ENCODE measurements at places on chromosomes 2 and 18.

DNA sequence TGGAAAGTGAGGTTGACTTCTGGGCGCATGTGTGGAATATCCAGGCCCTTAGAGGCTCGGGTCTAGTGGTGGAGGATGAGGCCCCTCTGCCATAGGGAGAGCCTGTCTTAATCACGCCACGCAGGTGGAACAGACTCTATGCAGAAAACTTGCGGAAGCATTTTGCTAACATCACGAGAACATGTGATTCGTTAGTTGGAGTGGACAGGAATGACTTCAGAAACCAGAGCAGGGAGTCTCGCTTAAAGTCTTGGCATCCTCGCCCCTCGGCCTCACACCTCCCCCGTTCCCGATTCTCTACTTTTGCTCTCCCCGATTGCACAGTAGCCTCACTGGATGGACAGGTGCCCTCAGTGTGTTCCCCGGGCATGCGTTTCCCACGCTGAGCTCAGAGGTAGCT, 333.4 kb downstream of the GBX2 start:
- DNase-seq, result no peak

GRCh38 chr2:224395620-224396390, 6.1 kb downstream of the FAM124B start:
- DNase-seq, result no peak

- no peak for DNase-seq
Observed at GRCh38 chr2:21996339-21996738, 872.6 kb downstream of the TDRD15 start.

DNA sequence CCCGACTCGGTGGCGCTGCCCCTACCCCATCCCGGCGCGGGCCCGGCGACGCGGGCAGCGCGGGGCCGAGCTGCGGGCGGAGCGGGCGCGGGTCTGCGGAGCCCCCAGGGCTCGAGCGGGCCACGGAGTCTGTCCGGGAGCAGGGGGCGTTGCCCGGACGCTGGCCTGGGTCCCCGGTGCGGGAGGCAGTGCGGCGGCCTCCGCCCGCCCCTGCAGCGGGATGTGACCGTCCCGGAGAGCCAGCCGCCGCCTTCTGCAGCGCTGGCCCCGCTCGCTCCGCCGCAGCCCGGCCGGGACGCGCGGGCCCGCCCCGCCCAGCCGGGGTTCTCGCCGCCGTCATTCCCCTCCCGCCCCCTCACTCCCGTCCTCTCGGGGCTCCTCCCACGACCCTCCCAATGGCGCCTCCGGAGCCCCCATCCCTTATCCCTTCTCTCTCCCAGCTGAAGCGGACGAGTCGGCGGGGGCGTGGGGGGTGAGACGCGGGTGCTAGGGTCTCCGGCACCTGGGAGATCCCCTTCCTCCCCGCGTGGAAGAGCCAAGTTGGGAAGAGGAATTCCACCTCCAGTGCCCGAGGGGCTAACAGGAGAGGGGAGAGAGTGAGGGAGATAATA, at the start of gene FNDC4:
TSS of gene FNDC4 (minus strand) at position 257 of the 611 bp plus-strand sequence. CDS start 521 bp downstream, outside the sequence.
- no peak for DNase-seq

GRCh38 chr2:212941361-212941760, 210.1 kb downstream of the IKZF2 start:
- DNase-seq, result no peak

- no peak for DNase-seq
Observed at GRCh38 chr18:47716632-47717185, 213.8 kb downstream of the SMAD2 start.

DNA sequence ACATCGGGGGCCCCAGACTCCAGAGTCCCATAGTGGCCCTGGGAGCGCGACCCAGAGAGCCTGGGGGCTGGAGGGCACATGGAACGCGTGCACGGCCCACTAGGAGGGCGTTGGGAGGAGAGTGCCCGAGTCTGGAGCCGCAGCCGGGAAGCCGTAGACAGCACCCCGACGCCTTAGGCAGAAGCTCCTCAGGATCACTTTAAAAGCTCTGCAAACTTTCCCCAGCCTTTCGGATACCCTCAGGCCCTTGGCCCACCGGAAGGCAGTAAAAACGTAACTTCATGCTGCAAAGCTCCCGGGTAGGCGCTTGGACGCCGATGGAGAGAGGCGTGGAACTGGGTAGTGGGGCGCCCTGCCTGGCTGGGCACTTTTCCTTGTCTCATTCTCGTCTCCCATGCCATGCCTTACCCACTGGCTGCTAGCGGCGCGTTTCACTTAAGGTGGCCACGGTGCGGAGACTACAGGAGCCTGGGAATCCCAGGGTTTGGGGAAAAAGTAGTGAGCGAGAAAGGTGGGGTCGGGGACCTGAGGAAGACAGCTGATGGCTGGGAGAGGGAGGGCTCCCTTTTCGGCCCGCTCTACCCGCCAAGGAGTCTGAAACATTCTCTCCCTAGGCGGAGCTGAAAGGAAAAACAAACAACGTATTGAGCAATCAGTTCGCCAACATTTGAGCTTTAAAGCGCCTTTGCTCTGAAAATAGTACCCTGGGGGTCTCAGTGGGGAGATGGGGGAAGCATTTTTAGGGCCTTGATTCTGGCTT, 141.8 kb downstream of the MEIS1 start:
- DNase-seq, result peak; percentile 42

DNA sequence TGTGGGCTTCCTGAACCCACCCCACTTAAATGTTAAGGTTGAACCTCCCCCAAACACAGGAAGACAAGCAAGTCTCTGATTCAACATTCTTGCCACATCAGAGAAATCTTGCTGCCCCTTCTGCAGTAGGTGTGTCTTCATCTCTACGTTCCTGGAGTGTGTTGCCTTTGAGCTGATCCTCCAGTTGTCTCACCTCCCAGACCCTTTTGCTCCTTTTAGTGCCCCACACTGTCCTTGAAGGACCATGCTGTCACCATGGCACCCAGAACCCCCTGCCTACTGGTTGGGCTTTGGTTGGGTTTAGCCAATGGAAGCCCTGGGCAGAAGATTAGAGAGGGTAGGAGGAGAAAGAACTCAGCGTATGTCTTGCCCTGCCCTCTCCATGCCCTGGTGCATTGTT, 10.7 kb downstream of the CAB39 start:
- DNase-seq, result no peak

DNA sequence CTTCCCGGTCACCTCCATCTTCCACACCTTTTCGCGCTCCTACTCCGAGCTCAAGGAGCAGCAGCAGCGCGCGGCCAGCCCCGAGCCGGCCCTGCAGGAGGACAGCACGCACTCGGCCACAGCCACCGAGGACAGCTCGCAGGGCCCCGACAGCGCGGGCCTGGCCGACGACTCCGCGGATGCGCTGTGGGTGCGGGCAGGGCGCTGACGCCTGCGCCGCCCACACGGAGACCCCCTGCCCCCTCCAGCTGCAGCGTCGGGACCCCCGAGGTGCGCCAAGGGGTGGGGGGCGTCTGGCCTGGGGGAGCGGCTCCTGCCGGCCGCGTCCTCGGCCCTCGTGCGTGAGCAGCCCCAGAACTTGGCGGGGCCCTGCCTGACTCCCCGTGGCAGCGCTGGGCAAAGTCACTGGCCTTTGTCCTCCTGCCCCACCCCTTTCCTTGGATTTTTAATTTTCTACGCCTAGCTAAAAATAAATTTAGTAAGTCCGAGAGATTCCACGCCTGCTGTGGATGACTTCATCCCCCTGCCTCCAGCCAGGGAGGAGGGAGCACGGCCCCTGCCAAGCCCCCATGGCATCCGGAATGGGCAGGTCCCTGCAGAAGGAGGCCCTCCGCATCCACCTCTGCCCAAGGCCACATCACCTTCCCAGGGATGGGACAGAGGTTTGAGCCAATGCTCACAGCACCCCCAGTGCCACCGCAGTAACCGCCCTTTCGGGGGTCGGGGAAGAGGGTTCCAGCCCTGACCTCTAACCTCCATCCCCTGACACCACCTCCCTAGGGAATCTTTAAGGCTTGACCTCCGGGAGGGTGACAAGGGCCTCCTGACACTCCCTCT, 51.6 kb downstream of the SLC66A2 start:
- no peak for DNase-seq

- no peak for DNase-seq
Observed at GRCh38 chr2:212842544-212843185, 304.1 kb upstream of the ERBB4 start.

DNA sequence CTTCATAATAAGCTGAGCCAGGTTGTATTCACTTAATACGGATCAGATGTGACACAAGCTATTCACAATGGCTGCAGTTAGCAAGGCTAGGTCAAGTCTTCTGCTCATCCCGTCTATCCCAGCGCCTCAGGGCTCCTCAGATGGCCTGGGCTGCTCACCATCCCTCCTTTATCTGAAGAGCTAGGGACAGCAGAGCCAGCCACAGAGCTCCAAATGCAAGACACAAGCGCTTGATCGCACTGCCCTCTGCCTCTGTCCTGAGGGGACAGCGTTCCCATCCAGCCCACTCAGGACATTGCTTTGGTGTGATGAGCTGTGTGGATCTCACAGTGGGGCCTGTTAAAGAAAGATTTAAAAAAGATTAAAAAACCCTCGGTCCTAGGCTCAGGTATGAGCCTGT, 254.4 kb upstream of the HS6ST1 start:
- DNase-seq, result no peak

- no peak for DNase-seq
Observed at GRCh38 chr2:241451840-241452506, 56.4 kb downstream of the STK25 start.

DNA sequence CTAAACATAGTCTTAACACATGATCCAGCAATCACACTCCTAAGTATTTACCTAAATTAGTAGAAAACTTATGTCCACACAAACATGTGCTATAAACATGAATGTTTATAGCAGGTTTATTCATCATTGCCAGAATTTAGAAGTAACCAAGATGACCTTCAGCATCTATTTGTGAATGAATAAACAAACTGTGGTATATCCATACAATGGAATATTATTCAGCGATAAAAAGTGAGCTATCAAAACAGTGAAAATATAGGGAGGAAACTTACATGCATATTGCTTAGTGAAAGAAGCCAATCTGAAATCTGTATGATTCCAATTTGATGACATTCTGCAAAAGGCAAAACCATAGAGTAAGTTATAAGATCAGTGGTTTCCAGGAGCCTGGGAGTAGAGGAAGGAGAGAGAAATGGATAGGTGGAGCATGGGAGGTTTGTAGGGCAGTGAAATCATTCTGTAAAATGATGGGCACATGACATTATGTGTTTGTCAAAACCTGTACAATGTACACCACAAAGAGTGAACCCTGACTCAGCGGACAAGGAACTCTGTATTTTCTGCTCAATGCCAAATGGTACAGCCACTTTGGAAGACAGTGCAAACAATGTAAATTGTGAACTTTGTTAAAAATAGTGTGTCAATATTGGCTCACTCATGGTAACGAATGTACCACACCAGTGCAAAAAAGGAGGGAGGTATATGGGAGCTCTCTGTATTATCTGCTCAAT, 61.9 kb upstream of the IGFBP2 start:
- DNase-seq, result no peak

GRCh38 chr2:143357966-143358365, 228.7 kb downstream of the ARHGAP15 start:
- no peak for DNase-seq

GRCh38 chr18:9876867-9877654, 8.7 kb upstream of the TXNDC2 start:
- no peak for DNase-seq

- no peak for DNase-seq
Observed at GRCh38 chr2:20647738-20648137, 3.2 kb downstream of the HS1BP3 start.

- no peak for DNase-seq
Observed at GRCh38 chr2:162509288-162509968, 165.5 kb downstream of the GCA start.

GRCh38 chr2:124325667-124326440, 300.8 kb downstream of the CNTNAP5 start:
- DNase-seq, result no peak

DNA sequence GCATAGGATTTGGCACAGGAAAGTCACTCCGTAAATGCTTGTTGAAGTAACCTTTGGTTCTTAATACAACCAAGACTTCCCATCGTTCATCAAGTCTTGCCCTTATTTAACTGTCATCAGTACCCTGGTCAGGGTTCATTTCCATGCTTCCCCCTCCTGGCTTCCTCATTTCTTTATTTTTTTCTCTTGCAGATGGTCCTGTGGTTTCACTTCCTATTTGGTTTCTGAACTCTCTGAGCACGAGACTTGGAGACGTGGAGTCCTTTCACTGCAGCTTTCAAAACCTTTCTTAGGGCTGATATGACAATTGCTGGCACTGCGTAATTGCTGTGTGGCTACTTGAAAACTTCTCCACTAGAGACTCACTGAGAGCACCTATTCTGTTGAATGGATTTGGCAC, 59.9 kb upstream of the PID1 start:
- DNase-seq, result no peak

- no peak for DNase-seq
Observed at GRCh38 chr2:240931319-240931949, 25.3 kb downstream of the CROCC2 start.

DNA sequence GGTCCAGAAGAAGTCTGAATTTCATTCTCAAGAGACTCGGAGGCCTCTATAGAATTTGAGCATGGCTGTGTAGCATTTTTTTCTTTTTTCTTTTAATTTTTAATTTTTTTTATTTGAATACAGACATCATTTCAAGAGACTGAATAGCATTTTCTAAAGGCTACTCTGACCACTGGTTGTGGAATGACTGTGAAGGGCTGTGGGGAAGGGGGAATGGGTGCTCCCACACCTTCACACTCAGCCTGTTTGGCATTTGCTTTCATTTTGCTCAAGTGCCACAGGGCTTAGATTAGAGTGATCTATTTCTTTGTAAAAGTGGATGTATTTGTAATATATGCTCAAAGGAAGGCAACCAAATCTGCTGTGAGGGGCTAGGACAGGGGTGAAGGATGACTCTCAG, 142.0 kb upstream of the SPOPL start:
- DNase-seq, result no peak

GRCh38 chr2:50167271-50167670, 864.7 kb downstream of the NRXN1 start:
- DNase-seq, result no peak

- peak; percentile 31 for DNase-seq
Observed at GRCh38 chr2:27954771-27955383, 64.3 kb downstream of the BABAM2 start.

- DNase-seq, result no peak
Observed at GRCh38 chr18:78825168-78825567, 154.4 kb upstream of the SALL3 start.

DNA sequence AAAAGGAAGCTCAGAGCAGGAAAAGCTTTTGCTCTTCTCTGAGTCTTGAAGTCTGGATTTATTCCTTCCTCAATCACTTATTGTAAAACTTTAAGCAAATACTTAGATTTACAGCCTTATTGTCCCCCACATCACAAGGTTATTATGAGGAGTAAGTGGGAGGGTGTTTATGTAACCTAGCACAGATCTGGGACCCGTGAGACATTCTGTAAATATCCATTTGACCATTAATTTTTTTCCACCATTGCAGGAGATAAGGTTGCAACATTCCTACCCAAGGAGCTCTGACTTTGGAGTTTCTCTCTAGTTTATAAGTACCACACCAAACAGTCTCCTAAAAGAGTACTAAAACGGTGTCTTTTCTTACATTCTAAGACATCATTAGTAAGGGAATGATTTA, 52.1 kb upstream of the CTIF start:
- no peak for DNase-seq
